Stimulated activated CD4-positive, alpha-beta T cell treated with anti-CD3 and anti-CD28 coated beads, Interleukin-15, amount 100 ng/mL, for 1 hour (primary cell): ENCODE measurements at places on chromosomes 5 and 9.

- no peak for DNase-seq
These were observed 2.9 kb upstream of the CAMSAP1 start for GRCh38 chr9:135910216-135910615.

DNA sequence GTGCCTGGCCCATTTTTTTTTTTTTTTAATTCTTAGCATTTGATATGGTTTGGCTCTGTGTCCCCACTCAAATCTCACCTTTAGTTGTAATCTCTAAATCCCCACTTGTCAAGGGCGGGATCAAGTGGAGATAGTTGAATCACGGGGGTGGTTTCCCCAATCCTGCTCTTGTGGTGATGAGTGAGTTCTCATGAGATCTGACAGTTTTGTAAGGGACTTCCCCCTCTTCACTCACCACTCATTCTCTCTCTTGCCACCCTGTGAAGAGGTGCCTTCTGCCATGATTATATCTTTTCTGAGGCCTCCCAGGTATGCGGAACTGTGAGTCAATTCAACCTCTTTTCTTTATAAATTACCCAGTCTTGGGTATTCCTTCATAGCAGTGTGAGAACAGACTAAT is 27.2 kb downstream of the NDUFAF2 start:
- DNase-seq, result peak; percentile 3

GRCh38 chr5:150485693-150486401 is 22.1 kb upstream of the NDST1 start:
- no peak for DNase-seq

DNA sequence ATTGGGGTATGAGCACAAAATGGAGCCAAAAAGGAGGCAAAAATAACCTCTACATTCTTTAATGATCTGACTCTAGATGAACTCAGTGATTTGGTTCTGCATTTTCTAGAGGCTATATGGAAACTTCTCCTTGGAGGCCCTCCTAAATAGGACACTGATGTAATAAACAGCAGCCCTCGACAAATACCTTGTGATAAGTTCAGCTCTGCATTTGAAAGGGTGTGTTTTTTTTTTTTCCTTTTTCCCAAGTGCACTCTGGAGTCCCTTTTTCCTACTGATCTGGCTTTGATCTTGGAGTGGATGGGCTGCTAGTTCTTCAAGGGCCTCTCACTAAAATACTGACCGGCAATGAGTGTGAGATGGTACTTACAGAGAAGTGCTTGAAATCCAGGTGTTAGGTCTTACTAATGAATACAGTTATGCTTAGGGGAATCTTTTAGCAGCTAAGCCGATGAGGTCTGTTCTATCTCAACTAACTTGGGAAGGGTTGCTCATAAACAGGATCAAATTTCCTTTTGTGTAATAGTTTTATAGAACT is 161.7 kb downstream of the MAST4 start:
- DNase-seq, result no peak

DNA sequence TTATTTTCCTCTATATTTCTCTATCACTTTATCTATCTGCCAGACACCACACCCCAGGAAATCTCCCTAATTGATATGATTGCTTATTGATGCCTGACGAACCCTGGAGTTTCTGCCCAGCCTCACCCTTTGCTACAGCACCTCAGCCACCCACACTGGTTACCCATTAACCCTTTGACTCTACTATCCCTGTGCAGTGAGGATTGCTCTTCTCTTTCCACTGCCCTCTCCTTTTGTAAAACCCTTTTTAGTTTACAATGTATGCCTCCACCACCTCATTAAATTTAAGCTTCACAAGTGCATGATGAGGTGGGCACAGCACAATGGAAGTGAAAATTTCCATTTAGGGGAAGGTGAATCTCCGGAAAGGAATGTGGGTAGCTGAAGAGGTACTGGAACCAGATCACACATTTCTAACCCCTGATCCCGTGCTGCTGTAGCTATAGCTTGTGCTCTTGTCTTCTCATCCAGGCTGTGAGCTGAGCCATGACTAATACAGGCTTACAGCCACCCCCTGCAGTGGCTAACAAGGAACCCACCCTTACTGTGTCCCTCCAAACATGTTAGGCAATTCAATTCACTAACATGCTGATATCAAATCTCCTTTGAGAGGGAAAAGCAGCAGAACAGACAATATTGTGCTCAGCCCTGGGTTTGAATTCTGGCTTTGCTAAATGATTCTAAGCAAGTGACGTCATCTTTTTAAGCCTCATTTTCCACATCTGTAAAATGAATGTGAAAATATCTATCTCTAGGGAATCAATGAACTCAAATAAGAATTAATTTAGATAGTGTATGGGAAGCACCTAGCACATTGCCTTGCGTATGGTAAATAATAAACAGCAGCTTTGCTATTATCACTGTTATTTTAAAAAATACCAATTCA is 186.9 kb upstream of the TRIM32 start:
- DNase-seq, result no peak

DNA sequence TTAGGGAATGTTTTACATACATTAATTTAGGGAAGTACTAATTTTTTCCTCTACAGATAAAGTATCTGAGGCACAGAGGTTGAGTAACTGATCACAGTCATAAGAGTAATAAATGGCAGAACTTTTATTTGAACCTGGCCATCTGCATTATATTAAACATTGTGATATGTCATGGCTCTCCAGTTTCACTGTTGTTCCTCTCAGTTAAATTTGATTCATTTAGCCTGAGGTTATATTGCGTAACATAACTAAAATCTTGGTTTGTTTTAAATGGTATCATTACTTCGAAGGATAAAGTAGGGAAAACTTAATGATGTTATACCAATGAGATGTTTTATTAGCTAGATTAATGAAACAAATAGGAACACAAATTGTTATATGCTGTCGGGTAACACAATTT is 284.4 kb downstream of the KDM4C start:
- DNase-seq, result no peak

DNA sequence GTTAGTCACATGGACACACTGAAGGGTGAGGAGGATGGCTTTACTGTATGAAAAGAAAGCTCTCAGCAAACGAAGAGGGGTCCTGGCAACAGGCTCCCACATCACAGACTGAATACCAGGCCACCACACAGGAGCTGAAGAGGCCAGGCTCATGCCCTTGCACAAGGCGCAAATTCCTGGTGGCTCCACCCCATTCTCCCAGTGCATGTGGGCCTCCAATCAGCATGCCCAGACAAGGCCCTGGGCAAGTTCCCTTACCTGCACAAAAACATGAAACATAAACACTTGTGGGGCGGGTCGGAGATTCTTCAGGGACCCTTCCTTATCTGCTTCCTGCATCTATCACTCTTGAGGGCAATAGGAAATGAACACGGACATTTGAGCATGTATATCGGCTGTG is 935.8 kb upstream of the EDIL3 start:
- no peak for DNase-seq

GRCh38 chr9:128245421-128246151 is 30.2 kb downstream of the GOLGA2 start:
- no peak for DNase-seq

DNA sequence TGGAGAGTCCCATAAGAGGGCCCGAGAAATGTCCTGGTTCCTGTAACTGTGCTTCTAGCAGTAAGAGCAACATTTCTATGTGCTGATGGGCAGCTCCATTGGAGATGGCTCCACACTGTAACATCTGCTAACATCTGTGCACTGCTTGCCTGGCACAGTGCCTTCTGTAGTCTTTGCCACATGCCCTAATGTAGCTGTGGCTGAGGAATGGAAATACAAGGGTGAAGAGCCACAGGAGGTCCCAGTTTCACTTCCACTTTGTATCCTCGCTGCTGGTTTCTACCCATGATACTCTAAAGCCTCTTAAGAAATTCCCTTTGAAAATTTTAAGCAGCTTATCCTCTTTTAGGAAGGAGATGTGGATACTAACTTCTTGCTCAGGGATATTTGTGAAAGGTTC is 97.4 kb downstream of the HOMER1 start:
- no peak for DNase-seq

DNA sequence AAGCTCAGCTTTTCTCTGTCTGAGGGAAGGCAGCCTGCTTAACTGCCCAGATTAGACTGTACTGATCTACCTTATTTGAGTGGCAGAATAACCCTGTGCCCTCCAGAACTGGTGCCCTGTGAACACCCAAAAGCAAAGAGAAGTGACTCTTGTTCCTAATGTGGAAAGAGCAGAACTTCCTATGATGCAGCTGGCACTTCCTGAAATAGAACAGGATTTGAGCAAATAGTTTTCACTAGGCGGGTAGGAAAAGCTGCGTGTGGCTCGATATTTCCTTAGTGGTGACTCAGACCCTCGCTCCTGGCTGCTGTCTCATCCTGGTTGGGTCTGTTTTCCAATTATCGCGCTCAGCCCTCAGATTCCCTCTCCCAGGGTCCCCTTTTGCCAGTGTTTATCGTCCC is 89.9 kb downstream of the SH3TC2 start:
- DNase-seq, result no peak

- no peak for DNase-seq
These were observed 183.1 kb downstream of the HSPA4 start for GRCh38 chr5:133234911-133235310.

DNA sequence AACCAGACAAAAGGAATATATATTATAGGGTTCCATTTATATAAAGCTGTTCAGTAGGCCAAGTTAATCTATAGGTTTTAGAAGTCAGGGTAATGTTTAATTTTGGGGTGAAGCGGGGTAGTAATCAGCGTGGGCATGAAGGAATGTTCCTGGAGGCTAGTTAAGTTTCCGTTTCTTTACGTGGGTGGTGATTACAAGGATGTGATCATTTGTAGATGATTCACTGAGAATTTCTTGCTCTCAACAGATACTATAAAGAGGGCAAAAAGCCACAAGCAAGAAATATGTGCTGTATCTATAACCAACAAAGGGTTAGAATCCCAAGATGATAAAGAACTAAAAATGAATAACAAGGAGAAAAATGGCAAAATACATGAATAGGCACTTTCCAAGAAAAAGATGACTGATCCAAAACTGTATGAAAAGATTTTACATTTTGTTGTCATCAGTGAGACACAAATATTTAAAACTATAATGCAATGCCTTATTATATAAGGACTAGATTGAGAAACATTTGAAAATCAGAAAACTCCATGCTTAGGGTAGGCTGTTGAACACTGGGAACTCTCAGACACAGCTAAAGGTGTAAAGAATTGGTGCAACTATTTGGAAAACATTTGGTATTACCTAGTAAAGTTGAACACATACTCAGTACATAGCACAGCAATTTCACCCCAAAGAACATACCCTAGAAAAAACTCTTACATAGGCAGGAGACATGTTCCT is 224.3 kb upstream of the S1PR3 start:
- DNase-seq, result no peak

GRCh38 chr9:116100711-116101121 is 52.9 kb upstream of the PAPPA start:
- no peak for DNase-seq

GRCh38 chr5:137146402-137146890 is 352.7 kb downstream of the SPOCK1 start:
- DNase-seq, result no peak

DNA sequence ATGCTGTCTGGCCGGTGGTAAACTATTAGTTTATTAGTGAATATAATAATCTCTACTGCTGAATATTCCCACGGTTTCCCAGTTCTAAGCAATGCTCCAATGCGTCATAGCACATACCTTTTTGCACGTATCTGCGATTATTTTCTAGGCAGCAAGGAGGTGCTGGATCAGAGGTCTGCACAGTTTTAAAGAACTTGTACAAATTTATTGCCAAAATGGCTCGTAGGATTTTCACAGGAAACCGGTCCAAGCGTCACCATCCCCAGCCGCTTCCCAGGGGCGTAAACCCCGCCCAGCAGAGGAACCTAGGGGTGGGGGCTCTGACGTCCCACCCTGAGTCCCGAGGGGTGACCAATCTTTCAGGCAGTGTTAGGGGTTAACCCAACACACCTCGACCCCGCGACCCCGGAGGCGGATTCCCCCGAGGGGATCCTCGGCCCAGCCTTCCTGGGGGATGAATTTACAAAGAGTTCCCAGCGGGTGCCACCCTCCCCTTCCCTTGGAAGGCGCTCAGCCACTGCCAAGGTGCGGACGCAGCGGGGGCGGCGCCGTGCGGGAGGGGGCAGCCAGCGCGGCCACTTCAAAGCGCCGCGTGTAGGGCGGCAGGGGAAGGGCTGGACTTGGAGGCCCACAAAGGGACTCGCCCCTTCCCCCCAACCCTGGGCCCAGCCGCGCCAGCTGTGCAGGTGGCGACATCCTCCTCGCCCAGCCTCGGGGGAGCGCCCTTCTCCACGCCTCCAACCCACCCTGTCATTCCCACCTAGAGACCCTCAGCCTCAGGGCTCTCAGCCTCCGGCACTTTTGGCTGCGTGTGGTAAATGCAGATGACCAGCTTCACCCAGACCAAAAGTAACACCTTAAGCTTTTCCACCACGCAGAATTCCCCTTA is 43.5 kb upstream of the TCF7 start:
- peak; percentile 30 for DNase-seq

- DNase-seq, result no peak
These were observed 80.5 kb downstream of the SH3RF2 start for GRCh38 chr5:146016764-146017484.

GRCh38 chr5:150066901-150067396 is 19.4 kb downstream of the CSF1R start:
- no peak for DNase-seq

DNA sequence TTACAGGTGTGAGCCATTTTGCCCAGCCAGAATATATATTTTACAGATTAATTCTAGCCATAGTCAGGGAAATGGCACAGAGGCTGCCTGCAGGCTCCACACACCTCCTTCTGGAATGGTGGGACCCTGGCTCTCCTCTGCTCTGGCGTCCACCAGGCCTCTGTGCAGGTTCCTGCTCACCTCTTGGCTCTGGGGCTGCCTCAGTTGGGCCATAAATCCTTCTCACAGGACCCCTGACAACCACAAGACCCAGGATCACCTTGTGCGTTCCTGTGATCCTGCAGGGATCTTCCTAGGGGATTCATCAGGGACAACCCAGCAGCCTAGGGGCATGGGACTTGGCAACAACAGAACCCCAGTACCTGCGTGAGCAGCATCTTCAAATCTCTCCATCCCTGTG is 93.0 kb upstream of the FSTL4 start:
- DNase-seq, result no peak

GRCh38 chr9:125889476-125890419 is 142.6 kb downstream of the PBX3 start:
- DNase-seq, result peak; percentile 35

- DNase-seq, result no peak
These were observed 460.8 kb upstream of the SMARCA2 start for GRCh38 chr9:1554081-1555035.

DNA sequence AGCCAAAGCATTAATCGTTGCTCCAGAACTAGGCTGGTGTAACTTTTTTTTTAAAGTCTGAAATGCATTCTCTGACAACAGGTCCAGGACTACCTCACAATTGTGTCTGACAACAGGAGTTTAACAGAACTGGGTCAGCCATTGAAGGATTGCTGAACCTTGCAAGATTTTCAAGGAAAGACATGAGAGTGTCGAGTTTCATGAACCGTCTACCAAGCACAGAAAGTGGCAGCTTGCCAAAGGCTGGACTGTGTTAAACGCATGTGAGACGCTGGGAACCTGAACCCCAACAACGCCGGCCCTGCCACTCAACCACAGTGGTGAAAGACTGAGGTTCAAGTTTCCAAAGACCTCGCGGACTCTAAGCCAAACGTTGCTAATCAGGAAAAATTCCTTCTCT is 79.1 kb downstream of the LHFPL2 start:
- no peak for DNase-seq

- DNase-seq, result no peak
These were observed 5.2 kb downstream of the DNM1 start for GRCh38 chr9:128208386-128208785.

GRCh38 chr5:132093271-132093670 is 19.7 kb downstream of the CSF2 start:
- DNase-seq, result no peak
